ENCODE measurements at places on chromosomes 5 and 9.

- DNase-seq: no peak
These were observed 10.4 kb downstream of the ZNF618 start for GRCh38 chr9:113886466-113886865.

- no peak for DNase-seq
These were observed 28.5 kb upstream of the PUM3 start for GRCh38 chr9:2872250-2872930.

DNA sequence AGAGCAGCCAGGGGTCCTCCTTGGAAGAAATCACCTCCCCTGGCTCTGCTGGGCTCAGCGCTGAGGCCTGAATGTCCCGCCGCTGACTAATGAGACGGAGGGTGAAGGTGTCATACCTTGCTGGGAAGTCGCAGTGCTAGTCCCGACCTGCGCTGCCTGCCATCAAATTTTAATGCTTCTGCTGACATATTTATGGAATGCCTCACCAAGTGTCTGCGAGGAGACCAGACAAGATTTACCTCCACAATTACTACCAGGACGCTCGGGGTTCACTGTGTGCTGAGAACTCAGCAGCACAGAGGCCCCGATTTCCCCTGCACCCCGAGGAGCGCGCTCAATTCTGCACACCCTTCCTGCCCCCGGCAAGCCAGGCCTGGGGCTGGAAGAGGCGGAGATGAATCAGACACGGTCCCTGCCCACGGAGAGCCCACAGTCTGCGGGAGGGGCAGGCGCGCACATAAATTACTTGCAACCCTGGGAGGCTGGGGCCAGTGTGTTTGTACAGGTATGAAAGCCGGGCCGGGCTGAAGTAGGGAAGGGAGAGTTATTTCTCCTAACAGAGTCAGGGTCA is 175.2 kb downstream of the PAX5 start:
- no peak for DNase-seq

DNA sequence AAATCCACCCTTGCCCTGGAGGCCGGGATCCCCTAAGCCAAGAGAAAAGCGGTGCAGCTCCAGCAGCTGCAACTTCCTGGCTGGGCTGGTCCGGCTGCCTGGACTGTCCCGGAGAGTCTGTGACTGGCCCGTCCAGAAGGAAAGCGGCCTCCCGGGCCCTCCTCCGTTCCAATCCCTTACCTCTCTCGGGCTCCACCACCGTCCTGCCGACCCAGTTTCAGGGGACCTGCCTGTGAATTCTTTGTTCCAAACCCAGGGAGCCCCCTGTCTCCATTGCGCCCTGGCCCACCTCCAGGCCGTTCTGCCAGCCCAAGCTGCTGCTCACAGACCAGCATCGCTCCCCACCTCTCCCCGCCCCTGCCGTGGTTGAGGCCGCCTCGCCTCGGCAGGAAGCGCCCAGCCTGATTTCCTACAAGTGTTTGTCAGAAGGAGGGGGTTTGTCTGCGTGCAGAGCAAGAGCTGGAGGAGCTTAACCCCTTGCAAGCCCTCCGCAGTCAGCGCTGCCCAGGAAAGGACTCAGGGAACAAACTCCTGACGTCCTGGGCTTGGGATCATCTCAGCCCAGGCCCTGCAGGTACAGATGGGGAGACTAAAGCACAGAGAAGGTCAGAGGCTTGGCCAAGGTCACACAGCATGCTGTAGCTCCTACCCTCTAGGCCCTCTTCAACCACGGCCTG is at the start of gene AKNA:
Gene AKNA, minus strand, starts transcription at position 303 of the 677 bp plus-strand sequence. CDS start 6,649 bp downstream, outside the sequence.
- peak; percentile 94 for DNase-seq

DNA sequence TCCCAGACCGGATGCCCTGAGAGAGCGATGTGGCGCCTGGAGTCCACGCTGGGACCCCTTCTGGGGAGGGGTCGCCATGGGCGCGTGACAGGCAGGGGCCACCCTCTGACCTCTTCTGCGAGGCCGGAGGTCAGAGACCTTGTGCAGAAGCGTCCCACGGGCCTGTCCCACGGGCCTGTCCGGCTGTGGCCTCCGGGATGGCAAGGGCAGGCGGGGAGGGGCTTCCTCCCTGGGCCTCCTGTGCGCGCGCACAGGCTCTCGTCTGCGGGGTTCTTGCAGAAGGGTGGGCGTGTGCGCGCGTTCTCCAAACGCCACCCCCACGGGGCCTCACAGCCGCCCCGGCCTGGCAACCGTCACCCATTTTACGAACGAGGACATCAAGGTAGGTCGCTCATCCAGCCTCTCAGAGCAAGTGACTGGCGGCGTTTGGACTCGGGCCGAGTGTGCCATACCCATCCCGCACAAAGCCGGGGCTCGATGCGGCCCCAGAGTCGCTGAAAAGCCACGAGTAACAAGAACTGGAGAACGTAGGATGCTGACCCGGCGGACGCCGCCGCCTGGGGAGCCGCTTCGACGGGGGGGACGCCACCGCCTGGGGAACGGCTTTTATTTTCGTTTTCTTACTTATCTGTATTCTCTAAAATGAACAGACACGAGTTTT is 897 bp downstream of the AHRR start:
- peak; percentile 63 for DNase-seq

DNA sequence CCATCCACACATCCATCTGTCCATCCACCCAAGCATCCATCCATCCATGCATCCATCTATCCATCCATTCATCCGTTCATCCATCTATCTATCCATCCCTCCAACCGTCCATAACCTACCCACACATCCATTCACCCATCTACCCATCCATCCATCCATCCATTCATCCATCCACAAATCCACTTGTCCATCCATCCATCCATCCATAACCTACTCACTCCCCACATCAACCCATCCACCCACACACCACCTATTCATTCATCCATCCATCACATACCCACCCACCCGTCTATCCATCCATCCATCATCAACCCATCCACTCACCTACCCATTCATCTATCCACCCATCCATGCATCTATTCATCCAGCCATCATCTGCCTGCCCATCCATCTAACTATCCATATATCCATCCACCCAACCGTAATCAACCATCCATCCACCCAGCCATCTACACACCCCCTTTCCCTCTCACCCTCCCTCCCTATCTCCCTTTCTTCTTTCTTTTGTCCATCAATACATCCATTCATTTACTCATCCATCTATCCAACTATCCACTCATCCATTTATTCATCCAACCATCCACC is 43.6 kb upstream of the CLPTM1L start:
- no peak for DNase-seq

GRCh38 chr5:143678148-143678905 is 133.6 kb upstream of the HMHB1 start:
- no peak for DNase-seq

GRCh38 chr9:78562021-78562420 is 265.1 kb downstream of the PSAT1 start:
- DNase-seq: no peak

DNA sequence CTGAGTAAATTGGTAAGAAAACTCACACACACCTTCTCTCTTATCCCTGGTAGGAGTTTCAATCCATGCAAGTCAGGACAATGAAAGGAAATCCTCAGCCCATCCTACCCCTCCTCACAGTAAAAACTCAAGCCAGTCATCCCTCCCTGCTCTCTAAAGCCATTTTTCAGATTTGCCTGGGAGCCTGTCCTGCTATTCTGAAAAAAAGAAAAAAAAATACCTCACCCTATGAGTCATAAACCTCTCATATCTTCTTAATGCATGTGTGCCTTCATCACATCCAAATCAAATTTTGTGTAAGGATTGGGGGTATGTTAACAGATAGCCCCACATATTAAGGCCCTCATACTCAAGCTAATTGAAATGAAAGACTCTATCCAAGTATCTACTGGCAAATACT is 14.1 kb downstream of the UGT3A2 start:
- DNase-seq: no peak

- DNase-seq: no peak
These were observed 4.5 kb downstream of the ELAVL2 start for GRCh38 chr9:23821375-23822181.

DNA sequence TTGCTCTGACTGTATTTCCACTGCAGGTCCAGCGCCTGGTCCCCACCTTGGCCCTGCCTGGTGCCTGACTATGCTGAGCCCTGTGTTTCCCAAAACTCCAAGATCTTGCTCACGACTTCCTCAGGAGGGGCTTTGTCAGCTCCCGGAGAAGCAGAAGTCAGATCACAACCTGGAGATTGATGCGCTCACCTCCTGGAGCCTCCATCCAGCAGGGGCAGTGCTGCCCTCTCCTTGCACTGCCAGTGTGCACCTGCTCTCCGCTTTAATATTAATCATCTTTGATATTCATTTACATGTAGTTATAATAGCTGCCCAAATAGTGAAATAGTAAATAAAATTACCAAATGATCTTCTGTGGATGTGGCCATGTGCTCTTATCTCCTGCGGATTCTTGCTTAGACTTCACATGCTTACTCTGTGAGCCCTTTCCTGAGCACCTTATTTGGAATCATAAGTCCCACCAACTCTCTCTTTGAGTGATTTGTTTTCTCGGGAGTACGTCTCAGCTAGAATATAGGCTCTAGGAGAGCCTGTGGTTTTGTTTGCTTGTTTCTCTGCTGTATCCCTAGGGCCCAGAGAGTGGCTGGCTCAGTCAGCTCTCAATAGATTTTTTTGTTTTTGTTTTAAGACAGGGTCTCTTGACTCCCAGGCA is 17.4 kb downstream of the MAML1 start:
- no peak for DNase-seq

DNA sequence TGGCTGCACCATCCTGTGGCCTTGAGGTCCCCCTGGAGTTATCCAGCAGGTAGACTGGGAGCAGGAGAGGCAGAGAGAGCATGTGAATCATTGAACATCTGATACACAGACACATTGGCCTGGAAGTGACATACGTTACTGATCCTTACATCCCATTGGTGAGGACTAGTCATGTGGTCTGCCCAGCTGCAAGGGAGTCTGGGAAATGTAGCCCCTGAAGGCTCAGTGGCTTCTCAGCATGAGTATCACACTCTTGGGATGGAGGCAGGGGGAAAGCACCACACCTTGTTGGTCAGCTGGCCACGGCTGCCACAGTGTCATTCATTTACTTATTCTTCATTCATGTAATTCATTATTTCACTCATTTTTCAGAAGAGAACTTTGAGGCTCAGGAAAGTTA is 13.3 kb upstream of the KCNMB1 start:
- DNase-seq: no peak

- no peak for DNase-seq
These were observed 10.4 kb upstream of the ALDH1B1 start for GRCh38 chr9:38382141-38382540.

DNA sequence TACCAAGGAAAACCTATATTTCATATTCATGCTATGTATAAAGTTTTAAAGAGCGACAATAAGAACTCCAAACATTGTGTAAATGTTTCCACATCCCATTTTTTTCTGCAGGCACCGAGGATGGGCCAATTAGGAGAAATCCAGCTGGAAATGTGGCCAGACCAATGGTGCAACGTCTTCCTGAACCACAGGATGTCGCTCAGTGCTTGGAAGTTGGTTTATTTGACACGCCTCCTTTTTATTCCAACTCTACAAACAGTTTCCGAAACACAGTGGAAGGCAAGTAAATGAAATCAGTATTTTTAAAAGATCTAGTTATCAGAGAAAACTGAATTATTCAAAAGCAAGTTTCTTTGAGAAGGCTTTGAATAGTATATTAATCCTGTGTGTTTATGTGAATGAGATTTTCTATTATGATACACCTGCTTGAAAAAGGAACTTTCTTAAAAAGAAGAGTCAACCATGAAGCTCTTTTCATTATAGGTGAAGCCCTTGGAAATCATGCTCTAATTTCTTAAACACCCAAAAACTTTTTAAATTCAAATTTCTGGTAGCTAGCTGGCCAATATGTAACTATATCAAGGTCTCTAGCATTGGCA is 9.1 kb downstream of the TYRP1 start:
- no peak for DNase-seq

GRCh38 chr9:95057101-95057500 is 260.4 kb downstream of the FANCC start:
- no peak for DNase-seq

GRCh38 chr5:131994090-131994489 is 17.4 kb downstream of the ACSL6 start:
- no peak for DNase-seq

DNA sequence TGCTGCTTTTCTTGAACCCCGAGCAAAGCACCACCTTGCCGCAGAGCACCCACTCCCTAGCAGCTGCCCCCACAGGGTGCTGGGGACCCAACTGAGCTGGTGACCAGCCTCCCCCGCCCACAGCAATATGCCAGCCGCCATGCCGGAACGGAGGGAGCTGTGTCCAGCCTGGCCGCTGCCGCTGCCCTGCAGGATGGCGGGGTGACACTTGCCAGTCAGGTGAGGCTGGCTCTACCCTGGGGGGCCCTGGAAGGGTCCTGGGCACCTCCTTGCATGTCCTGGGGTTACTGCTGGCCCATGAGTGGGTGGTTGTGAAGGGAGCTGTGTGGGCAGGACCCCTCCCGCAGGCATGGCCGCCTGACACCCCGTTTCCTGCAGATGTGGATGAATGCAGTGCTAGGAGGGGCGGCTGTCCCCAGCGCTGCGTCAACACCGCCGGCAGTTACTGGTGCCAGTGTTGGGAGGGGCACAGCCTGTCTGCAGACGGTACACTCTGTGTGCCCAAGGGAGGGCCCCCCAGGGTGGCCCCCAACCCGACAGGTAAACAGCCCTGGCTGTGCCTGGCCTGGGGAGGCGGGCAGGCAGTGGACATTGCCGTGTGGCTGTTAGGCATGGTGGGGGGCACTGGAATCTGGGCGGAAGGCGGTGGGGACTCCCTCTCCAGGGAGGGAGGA is 7.2 kb downstream of the EGFL7 start:
- no peak for DNase-seq

GRCh38 chr9:138066049-138066448 is 188.5 kb downstream of the CACNA1B start:
- DNase-seq: no peak

- no peak for DNase-seq
These were observed 494.1 kb upstream of the TUSC1 start for GRCh38 chr9:26172301-26172700.

GRCh38 chr5:67182301-67182790 is 14.3 kb downstream of the CD180 start:
- DNase-seq: no peak

DNA sequence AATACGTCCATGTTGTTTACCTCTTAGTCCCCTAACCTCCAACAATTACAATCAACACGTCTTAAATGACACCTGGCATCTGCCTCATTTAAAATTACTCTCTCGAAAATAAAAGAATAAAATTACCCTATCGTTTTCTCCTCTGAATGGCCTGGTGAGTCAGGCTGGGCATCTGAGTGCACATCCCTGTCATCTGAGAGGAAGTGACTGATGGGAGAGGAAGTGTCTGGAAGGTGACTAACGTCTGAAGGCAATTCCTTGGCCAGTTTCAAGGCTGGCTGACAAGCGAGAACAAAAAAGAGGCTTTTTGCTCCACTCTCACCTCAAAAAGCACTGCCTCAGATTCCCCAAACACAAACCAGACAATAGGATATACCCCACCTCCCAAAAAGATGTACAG is 57.7 kb downstream of the MAPKAP1 start:
- no peak for DNase-seq

- no peak for DNase-seq
These were observed 1.5 kb downstream of the PIP5K1B start for GRCh38 chr9:68706363-68707201.

GRCh38 chr5:124732428-124733328 is 13.8 kb downstream of the ZNF608 start:
- no peak for DNase-seq

- DNase-seq: no peak
These were observed 81.7 kb upstream of the SPTLC1 start for GRCh38 chr9:92196909-92197308.

- no peak for DNase-seq
These were observed 92.4 kb upstream of the CEP78 start for GRCh38 chr9:78143281-78144007.
